ENCODE measurements at places on chromosomes 16 and 17. TPM values are rescaled to one million over a fixed set of nuclear protein-coding genes. Genes with fewer than 3 reads are reported as not detected.

NOD2 gene
- total RNA-seq: 21.6 TPM

IL32 gene
- total RNA-seq: 115 TPM

SLC13A2 gene
- total RNA-seq: not detected

TSPAN10 gene
- 0.10 TPM for total RNA-seq

NPIPB9 gene
- 15.5 TPM for total RNA-seq

ARHGAP44 gene
- not detected for total RNA-seq

LLGL1 gene
- total RNA-seq: 8.6 TPM

DBNDD1 gene
- total RNA-seq: 1.8 TPM

DNAH9 gene
- under 0.01 TPM for total RNA-seq

TEX14 gene
- 0.31 TPM for total RNA-seq

OR2C1 gene
- not detected for total RNA-seq

TNP2 gene
- total RNA-seq: not detected

Data from mononuclear cell (primary cell).